ENCODE measurements at places on chromosomes 11 and 22. TPM values are rescaled to one million over a fixed set of nuclear protein-coding genes. Genes with fewer than 3 reads are reported as not detected.

- no peak for DNase-seq
Observed at GRCh38 chr11:66685276-66686099, 7.8 kb upstream of the RBM4B start.

GRCh38 chr11:31870609-31871309 is 59.6 kb upstream of the PAX6 start:
- no peak for DNase-seq

GRCh38 chr11:26194881-26195280 is 137.0 kb upstream of the ANO3 start:
- DNase-seq: no peak

GRCh38 chr11:74791333-74792100 is 42.9 kb downstream of the RNF169 start:
- DNase-seq: no peak

GRCh38 chr11:9616042-9616675 is 42.7 kb downstream of the WEE1 start:
- DNase-seq: peak; percentile 42

DNA sequence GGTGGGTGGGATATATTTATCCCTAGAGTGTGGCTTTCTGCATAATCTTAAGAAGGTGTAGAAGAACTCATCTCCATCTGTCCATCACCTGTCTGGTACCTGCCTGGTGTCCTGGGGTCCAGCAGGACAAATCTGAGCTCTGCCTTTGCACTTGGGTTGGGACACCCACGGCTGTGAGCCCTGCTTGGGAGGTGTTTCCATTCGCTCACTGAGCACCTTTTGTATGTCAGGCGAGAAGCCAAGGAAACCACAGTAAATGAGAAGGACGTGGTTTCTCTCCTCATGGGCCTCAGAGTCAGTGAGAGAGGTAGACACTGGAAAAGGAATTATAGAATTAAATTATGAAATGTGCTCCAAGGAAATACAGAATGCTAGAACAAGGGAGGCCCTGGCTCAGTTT is 555.9 kb downstream of the MIAT start:
- DNase-seq: no peak

GRCh38 chr11:61873588-61874376 is 17.6 kb downstream of the FADS3 start:
- no peak for DNase-seq

- DNase-seq: no peak
Observed at GRCh38 chr22:38205261-38206128, 3.7 kb downstream of the MAFF start.

DNA sequence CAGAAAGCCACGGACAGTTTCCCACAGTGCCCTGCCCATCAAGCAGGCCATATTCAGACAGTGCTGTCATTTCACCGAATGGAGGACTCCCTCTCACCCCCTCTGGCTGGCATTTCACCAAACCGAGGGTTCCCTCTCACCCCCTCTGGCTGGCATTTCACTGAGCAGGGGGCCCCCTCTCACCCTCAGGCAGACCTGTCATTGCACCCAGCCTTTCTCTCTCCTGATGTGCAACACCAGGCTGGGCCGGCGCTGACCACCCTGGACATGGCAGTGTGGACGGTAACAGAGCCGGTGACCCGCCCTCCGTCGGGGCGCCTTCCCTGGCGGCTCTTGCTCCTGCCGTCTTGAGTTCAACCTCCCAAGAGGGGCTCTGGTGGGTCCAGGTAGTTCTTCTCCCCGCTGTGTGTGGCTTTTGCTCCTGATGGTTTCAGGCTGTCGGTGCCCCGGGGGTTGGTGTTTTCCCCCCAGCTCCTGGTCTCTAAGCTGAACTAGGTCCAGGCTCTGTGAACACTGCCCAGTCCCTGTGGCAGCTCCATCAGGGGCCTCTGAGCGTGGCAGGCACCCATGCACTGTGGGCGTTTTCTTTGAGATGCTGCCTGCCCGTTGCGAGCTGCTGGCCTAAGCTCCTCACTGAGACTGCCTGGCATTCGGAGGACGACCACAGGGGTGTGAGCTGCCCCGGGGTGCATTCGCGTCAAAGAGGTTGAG is 46.9 kb downstream of the SMIM38 start:
- no peak for DNase-seq

DNA sequence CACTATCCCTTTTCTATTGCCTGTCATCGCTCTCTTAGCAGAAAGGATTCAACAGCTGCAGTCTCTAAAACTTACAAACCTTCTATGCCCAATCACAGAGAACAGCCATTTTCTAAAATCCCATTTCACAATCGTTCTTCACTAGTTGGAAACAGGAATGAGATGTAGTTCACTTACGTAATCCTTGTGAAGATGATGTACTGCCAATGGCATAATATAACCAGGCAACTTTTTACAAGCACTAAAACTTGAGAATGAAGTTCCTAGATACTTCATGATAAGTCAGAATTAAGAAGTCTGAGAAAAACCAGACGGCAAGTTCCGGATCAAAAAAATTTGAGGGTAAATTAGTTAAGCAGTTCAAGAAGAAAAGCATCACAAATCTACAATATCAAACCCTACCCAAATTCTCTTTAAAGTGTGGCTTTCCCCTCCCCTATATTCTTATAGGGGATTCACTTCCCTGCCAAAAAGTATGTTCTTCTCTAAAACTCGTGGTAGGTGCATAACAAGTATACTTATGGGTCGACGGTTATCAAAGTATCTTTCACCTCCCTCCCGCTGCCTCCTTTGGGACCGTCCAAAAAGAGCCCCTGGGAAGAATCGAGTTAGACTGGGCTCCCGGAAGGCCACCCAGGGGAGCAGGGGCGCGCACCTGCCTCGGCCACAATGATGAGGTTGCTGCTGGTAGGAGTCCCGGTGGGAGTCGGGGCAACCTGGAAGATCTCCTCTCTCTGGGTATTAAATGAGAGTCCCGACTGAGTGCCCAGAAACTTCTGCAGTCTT is 666 bp downstream of the MSANTD4 start:
- peak; percentile 54 for DNase-seq

DNA sequence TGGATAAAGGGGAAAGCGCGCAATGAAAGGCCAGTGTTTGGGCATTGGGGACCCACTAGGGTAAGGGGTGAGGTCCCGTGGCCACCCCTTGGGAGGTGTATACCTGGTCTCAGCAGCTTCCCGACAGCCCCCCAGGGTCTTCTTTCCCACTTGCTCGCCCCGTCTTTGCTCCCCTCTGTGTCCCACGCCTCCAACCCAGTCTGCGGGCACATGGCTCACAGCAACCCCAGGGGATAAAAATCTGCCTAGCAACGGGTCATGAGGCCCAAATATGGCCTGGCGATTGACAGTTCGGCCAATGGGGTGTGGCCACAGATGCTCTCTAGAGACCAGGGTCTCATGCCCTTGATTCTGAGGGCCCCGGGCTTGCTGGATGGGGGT is 41.6 kb downstream of the AHNAK start:
- no peak for DNase-seq

DNA sequence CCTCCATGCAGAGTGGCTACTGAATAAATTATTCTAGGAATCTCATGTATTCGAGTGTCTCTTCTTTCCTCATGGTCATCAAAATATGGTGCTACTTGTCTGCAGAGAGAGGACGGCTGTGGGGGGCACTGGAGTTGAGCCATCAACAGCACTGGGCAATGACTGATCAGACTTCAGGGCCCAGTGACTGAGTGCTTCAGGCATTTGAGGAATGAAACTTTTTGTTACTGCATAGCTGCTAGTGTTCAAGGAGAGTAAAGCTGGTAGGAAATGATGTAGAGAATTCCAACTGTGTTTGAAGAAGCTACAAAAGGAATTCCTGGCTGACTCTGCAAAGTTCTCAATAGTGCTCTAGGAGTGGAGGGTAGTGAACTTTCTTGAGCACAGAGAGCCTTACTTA is 277.7 kb downstream of the CADM1 start:
- DNase-seq: no peak

MMP12 gene
- not detected for total RNA-seq

INPP5J gene
- total RNA-seq: 7.0 TPM

DLG2 gene
- 8.2 TPM for total RNA-seq

APOBEC3B gene
- total RNA-seq: 31.1 TPM

KCNE3 gene
- not detected for total RNA-seq
